Activated CD4-positive, alpha-beta T cell treated with anti-CD3 and anti-CD28 coated beads, Interleukin-10, Interleukin-2, amounts not matched to agents 100 ng/mL and 50 ng/mL, durations not matched to agents 16 hours and 8 hours (primary cell): ENCODE measurements at places on chromosomes 1 and 21.

GRCh38 chr1:79499541-79499940, 493.0 kb upstream of the ADGRL4 start:
- no peak for DNase-seq

- no peak for DNase-seq
These were observed 2.1 kb upstream of the TTLL7 start for GRCh38 chr1:84000954-84001495.

- no peak for DNase-seq
These were observed 96.6 kb downstream of the PTPN14 start for GRCh38 chr1:214454569-214455396.

DNA sequence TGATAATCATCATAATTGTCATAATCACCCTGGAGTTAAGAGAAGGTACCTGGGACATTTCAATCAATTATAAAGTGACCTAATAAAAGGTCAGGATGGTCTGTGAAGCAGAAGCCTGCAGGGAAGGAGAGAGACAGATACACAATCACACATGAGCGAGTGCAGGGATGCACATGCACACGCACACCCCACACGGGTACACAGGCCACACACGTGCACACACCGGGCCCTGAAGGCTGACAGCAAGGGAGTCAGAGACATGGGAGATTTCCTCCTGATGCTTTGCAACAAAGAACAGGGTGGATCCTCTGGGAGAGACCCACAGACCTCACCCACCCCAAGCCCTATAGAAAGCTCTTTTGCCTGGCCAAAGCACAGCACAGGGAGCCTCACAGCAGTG, 82.3 kb upstream of the ZC3H12A start:
- no peak for DNase-seq

GRCh38 chr1:180482425-180483275, 19.7 kb downstream of the ACBD6 start:
- DNase-seq, result peak; percentile 52

- DNase-seq, result no peak
These were observed 190.0 kb downstream of the BRINP2 start for GRCh38 chr1:177360791-177361190.

GRCh38 chr1:77543822-77544448, 138.5 kb downstream of the ZZZ3 start:
- DNase-seq, result no peak

- no peak for DNase-seq
These were observed 30.2 kb downstream of the RABGAP1L start for GRCh38 chr1:174189428-174190062.

GRCh38 chr1:236938760-236939159, 65.5 kb downstream of the MT1HL1 start:
- no peak for DNase-seq

DNA sequence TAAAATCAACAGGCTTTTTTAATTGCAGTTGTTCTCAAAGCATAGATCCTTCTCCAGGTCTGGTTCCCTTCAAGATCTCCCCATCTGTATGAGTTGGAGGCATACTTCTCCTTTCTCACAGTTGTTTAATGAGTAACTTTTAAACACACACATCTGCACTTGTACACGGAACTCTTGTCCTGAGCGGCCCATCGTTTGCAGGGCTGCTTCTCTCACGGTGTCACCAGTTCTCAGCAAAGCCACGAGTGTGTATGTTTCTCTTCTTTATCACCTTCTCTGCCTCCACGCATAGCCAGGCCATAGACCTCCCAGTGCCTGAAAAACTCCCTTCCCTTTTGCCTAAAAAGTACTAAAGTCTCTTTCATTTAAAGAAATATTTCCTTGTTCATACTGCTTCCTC, 68.7 kb upstream of the ROR1 start:
- no peak for DNase-seq

GRCh38 chr1:65020774-65021173, 54.4 kb upstream of the JAK1 start:
- DNase-seq, result no peak

DNA sequence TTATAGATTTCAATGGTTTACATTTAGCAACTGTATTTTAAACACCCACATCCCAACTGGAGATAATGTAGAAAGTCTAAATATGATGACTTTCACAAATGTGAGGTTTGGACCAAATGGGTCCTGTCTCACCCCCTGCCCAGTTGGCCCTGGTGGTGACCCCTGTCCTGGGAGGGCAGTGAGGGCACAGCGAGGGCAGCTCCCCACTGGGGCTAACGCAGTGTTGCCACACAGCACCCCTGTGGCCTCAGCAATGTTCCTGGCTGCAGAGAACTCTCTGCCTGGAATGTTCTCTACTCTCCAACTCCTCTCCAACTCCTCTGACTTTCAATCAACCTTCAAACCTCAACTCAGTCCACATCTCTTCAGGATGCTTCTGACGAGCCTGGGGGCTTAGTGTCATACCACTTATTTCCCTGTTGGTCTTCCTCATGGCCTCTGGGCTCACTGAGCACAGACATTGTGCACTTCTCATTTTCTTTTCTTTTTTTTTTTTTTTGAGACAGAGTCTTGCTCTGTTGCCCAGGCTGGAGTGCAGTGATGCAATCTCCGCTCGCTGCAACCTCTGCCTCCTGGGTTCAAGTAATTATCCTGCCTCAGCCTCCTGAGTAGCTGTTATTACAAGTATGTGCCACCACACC, 25.8 kb downstream of the KCNA10 start:
- no peak for DNase-seq

DNA sequence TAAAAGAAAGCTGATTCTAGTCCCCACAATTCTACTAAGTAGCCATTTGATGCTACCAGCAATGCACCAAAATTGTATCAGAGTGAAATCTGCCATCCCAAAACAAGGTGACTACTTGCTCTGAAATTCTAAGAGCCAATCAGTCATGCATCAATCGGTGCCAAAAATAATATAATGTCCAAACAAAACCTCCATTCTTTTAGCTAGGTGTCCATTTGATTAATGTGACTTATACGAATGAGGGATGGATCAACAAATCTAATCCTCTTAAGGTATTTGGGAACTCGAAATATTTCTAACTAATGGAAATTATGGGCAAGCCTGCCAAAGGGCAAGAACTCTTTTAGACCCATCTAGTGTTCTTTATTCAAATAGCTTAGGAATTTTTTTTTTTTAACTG, 66.4 kb upstream of the NEK2 start:
- DNase-seq, result no peak

DNA sequence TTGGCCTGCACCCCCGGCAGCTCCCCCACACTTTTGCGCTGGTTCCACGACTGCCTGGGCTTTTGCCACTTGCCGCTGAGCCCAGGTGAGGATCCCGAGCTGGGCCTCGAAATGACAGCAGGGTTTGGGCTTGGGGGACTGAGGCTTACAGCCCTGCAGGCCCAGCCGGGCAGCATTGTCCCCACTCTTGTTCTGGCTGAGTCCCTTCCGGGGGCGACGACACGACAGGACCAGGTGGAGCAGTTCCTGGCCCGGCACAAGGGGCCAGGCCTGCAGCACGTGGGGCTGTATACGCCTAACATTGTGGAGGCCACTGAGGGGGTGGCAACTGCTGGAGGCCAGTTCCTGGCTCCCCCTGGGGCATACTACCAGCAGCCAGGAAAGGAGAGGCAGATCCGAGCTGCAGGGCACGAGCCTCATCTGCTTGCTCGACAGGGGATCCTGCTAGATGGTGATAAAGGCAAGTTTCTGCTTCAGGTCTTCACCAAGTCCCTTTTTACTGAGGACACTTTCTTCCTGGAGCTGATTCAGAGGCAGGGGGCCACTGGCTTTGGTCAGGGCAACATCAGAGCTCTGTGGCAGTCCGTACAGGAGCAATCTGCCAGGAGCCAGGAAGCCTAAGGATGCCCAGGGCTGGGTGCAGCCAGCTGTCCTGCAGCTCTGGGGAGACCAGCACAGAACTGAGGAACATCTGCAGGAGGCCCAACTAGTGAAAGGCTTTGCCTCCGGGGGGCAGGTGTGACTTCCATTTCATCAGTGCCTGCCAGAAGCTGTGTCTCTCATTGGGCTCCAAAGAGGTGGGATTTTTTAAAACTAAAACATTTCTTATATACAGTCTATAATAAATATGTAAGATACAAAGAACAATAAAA, 1.2 kb downstream of the HPDL start:
- DNase-seq, result no peak

DNA sequence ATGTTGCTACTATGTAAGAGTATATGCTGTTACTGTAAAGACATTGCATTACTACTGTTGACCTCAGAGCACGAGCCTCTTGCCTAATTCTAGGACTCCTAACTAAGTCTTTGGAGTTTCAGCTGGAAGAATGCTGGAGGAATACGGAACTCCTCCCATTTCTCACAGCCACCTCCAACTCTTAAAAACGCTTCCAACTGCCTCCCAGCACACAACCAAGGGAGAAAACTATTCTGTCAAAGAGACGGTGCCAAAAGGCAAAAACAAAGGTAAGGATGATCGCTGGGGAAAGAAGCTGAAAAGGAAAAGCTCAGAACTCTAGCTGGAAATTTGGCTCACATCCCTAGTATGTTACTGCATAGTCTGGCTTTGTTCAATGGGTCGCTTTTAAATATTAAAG, at the start of gene FMO2:
Gene FMO2 (plus strand): TSS at position 210 of the 400 bp plus-strand sequence. CDS start 414 bp downstream, outside the sequence.
- no peak for DNase-seq

GRCh38 chr1:91026320-91026719, 4.5 kb upstream of the ZNF644 start:
- no peak for DNase-seq

GRCh38 chr1:119204961-119205357, 64.5 kb upstream of the WARS2 start:
- no peak for DNase-seq

DNA sequence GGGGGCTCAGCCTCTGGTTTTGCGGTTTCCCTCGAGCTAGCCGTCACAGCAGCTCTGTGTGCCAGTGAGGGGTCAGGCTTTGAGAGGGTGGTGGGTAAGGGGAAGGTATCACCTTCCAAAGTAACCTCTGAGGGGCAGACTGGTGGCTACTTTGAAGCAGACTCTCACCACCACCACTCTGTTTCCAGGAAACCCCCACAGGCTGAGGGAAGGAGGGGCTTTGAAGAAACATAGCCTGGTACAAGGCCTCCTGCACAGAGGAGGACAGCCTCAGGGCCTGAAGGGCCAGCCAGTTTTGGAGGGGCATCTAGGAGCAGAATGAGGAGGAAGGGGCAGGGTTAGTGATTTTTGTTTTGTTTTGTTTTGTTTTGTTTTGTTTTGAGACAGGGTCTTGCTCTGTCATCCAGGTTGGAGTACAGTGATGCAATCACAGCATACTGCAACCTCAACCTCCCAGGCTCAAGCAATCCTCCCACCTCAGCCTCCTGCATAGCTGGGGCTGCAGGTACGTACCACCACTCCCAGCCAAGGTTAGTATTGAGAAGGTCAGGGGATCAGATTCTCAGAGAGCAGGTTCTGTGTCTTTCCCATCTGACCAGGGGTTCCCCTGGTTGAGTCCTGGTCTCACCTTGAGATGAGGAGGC, 17.2 kb upstream of the ZNF683 start:
- no peak for DNase-seq

- no peak for DNase-seq
These were observed 511.2 kb downstream of the USP25 start for GRCh38 chr21:16241016-16241415.

DNA sequence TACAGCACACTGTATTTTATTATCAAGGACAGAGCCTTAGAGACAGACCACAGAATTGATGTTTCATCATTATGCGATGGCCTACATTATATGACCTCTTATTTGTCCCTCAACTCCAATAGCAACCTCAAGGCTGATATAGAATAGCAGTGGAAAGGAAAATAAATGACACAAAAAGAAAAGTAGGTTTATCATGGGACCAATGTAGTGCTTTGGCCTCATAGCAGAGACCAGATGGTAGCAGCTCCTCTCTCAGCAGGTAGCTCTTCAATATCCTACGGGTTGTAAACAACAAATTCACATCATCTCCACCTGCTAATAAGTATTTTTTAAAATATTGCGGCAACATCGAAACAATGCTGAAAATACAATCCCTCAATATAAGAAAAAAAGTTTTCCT, 25.2 kb downstream of the ANP32E start:
- DNase-seq, result no peak

DNA sequence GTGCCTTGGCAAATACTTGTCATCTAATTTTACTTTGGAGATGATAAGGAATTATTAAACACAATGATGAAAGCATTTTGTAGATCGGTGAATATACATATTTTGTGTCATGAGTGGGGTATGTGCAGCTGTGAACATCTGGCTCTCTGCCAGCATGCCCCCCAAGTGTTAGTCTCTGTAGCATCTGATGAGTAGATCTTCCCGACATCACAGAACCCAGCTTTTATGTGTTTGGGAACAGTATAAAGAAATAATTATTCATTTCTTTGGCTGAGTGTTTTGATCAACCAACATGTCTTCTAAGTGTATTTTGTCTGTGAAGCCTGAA, 4.5 kb upstream of the CTNNBIP1 start:
- no peak for DNase-seq

GRCh38 chr1:223771814-223772770, 59.8 kb downstream of the CAPN2 start:
- peak; percentile 66 for DNase-seq

- DNase-seq, result no peak
These were observed 51.0 kb downstream of the KCNK2 start for GRCh38 chr1:215133532-215133931.

DNA sequence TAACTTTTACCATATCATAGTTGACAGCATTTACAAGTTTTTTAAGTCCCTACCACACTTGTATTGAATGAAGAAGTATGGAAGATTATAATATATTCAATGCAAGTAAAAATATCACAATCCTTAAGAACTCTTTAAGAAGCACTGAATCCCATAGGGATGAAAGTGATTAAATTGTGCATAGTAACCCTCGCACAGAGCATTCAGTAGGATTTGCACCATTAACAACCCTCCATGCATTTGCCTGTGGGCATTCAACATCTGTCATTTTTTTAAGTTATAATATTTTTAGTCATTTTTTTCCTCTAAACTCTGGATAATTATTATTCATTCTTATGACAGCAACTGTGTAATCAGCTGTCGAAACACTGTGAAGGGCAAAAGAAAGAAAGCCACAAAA, 10.1 kb downstream of the SELE start:
- DNase-seq, result no peak

- no peak for DNase-seq
These were observed 562.0 kb downstream of the PLPP3 start for GRCh38 chr1:56017336-56017735.

DNA sequence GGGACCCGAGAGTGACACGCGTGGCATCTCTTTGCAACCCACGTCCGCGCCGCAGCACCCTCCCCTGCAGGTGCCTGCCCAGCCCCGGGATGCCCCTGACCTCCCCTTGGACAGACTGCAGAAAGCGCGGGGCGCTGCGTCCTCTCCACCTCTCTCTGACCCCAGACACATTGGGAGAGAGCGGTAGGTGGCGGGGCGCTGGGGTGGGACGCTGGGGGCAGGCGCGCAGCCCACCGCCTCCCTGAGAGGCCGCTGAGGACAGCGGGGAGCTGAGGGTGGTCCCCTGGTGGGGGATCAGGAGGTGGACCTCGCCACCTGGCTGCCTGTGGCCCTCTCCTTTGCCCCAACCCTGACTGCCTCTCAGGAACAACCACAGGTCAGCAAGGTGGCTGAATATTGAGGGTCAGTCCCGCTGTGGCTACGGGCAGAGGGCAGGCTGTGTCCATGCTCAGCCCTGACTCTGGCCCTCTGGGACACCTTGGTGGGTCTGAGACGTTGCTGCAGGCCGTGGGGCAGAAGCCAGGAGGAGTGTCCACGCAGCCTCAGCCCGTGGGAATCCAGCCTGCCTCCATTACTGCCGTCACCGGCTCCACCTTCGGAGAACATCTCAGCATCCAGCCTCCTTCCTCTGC, 761 bp upstream of the UBE2J2 start:
- no peak for DNase-seq

GRCh38 chr1:197981561-197981960, 64.4 kb downstream of the LHX9 start:
- DNase-seq, result no peak
